ENCODE measurements at places on chromosomes 4 and X. TPM values are rescaled to one million over a fixed set of nuclear protein-coding genes. Genes with fewer than 3 reads are reported as not detected.

DNA sequence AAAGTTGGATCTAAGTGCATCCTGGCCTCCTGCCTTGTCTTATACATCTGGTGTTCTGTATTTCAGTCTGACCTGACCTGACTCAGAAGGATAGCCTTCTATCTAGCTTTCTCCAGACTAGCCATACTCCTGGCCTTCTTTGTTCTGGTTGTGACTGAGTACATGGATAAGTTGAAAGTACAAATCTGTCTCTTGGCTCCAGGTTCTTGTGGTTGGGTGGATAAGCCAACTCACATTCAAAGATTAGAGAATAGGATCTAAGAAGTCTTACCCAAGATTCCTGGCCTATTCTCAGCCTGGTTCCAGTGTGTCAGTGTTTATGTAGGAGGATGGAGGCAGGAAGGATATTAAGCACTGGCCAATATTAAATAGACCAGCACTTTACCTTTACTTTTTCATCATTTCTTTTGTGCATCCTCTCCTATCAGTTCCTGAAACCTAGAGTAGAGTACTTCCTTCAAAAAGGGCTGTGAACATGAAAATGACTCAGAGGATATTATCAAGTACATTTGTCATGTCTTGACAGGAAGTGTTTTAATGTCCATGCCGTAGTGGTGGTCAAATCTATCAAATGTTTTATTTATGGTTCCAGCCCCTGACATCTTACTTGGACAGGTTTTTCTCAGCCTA, 123.5 kb downstream of the IL15 start:
- DNase-seq: no peak

The FTHL17 gene
- not detected for polyA plus RNA-seq

GRCh38 chr4:184097241-184097605, 120.5 kb downstream of the ENPP6 start:
- no peak for DNase-seq

DNA sequence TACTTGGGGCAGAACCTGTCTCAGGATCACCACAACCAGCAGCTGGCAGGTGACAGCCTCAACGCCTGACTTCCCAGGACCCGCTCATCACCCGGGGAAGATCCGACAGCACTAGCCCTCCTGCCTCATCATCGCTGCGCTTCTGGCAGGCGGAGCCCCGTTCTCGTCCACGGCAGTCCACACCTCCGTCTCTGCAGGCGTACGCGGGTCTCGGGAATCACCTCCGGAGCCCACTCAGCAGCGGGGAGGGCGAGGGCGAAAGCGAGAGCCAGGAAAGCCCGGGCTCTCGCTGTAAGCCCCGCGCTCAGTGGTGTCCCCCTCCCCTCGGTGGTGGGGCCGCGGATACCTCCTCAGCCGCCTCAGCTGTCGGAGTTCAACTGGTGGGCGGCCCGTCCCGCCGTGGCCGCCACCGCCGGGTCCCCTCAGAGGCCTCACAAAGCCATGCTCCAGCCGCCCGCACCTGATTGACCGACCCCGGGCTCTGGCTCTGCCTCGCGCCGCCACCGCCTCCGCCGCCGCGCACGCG, 518 bp upstream of the CNKSR2 start:
- peak; percentile 52 for DNase-seq

DNA sequence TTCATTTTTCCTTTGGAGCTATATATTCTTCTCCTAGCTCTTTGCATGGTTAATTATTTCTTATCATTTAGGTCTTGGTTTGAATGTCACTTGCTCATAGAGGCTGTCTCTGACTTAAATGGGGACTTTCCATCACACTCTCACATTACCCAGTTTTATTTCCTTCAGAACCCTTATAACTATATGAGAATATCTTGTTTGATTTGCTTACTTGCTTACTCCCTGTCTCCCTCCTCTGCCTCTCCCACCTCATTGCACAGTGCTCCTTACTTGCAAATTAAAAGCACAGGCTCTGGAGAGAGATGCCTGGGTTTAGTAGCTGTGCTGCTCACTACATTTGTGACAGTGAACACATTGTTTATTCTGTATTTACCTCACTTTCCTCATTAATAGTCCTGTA, 174.6 kb downstream of the SOWAHB start:
- no peak for DNase-seq

GRCh38 chr4:32864713-32865351, 2144.7 kb downstream of the PCDH7 start:
- DNase-seq: no peak

The ZNF185 gene
- 3.0 TPM for polyA plus RNA-seq

GRCh38 chr4:8121292-8122015, 37.2 kb downstream of the ABLIM2 start:
- DNase-seq: no peak

GRCh38 chr4:70954032-70954431, 39.4 kb upstream of the DCK start:
- no peak for DNase-seq

GRCh38 chrX:9980401-9980800, 13.2 kb downstream of the CLDN34 start:
- no peak for DNase-seq

GRCh38 chr4:185796176-185796575, 15.8 kb downstream of the SORBS2 start:
- no peak for DNase-seq

The MBNL3 gene
- 114 TPM for polyA plus RNA-seq

DNA sequence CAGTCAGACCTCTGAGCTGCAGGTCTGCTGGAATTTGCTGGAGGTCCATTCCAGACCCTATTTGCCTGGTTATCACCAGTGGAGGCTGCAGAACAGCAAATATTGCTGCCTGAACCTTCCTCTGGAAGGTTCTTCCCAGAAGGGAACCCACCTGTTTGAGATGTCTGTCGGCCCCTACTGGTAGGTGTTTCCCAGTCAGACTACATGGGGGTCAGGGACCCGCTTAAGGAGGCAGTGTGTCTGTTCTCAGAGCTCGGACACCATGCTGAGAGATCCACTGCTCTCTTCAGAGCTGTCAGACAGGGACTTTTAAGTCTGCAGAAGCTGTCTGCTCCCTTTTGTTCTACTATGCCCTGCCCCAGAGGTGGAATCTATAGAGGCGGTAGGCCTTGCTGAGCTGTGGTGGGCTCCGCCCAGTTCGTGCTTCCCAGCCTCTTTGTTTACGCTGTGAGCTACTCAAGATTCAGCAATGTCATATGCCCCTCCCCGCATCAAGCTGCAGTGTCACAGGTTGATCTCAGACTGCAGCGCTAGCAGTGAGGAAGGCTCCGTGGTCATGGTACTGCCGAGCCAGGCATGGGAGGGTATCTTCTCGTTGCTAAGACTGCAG, 44.1 kb upstream of the KDR start:
- DNase-seq: no peak

DNA sequence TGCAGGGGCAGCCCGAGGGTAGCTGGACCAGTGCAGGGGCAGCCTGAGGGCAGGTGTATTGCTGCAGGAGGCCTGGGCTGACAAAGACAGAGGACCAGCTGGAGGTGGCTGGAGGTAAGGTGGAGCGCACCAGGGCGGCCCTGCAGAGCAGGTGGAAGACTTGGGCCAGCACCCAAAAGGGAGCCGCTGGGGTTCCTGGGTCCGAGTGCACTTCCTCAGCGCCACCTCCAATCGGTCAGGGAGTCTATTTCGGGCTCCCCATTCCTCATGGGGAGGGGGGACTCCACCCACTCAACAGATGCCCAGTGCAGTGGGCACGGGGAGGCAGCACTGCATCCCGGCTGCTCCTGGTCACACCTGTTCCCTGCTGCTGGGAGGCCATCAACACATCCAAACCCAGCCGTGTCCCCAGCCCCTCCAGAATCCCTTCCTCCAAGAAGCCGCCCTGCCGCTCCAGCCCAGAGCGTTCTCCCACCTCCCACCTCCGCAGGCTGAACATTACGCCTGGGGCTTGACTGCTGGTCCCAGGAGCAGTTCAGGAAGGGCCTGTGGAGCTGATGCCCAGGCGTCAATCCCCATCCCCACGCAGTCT, 1.5 kb downstream of the LRPAP1 start:
- DNase-seq: no peak

DNA sequence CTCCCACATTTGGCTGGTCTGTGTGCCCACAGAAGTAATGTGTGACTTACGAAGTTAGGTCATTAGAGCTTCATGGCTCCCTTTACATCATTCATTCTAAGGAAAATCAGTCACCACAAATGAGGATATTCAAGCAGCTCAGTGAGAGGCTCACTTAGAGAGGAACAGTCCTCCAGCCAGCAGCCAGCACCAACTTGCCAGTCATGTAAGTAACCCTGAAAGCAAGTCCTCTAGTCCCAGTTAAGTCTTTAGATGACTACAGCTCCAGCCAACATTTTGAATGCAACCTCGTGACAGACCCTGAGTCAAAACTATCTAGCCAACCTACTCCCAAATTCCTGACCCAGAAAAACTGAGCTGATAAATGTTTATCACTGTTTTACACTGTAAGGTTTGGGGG, 71.3 kb downstream of the LRBA start:
- DNase-seq: no peak

The GPR34 gene
- polyA plus RNA-seq: 0.39 TPM

DNA sequence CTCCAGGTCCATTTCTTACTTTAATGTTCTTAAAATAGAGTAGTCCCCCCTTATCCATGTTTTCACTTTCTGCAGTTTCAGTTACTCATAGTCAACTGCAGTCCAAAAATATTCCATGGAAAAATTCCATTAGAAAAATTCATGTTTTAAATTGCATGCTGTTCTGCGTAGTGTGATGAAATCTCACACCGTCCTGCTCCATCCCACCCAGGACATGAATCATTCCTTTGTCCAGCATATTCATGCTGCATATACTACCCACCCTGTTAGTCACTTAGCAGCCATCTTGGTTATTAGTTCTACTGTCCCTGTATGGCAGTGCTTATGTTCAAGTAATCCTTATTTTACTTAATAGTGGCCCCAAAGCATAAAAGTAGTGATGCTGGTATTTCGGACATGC, 5.4 kb upstream of the PDLIM5 start:
- DNase-seq: no peak

DNA sequence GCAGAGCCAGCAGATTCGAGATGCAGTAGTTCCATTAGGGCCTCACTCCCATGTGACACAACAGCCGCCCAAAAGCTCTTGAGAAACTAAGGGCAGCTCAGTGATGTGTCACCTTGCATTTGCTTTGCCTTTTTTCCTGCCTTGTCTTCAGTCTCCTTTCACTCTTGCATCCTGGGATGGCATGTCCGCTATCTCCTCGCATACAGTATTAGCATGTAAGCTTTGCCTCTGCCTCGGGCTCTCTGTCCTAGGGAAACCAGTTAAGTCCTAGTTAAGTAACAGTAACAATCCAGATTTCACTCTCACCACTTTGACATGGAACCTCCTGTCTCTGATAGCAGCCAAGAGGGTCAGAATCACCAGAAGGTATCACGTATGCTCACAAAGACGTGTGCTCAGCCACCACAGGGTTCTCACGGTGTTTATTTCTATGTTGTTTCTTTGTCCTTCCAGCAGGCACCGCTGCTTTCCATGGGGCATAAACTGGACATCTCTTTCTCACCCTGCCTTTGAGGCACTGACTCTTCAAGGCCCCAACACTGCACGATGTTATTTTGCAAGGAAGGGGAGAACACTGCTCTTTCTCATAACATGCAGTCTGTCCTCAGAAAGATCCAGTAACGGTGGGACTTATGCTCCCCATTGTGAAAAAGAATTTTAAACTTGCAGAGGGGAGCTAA, 26.7 kb upstream of the SORBS2 start:
- no peak for DNase-seq

DNA sequence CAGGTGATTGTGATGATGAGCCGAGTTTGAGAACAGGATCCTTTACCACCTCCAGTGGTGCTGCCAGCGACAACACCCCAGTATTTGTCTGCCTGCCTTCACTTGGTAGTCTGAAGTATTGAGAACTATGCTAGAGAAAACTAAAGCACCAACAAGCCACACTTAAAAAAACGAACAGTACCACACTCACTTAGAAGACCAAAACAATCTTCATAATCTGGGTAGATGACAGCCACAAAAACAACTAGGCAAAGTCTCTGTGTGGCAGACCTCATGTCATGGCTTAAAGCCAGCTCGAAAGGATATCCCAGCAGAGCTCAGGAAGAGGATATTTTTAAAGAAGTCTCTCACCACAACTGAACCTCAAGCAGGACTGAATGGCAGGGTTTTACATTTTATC, 236.0 kb downstream of the GPC3 start:
- no peak for DNase-seq

The RAB39B gene
- 5.1 TPM for polyA plus RNA-seq

Measured in naive B cell (primary cell).